ENCODE measurements at places on chromosomes 6 and 20. TPM values are rescaled to one million over a fixed set of nuclear protein-coding genes. Genes with fewer than 3 reads are reported as not detected.

The CST7 gene
- total RNA-seq, result 5.4 TPM

GRCh38 chr20:36275441-36276189 lies 30.5 kb upstream of the DLGAP4 start:
- DNase-seq, result no peak

DNA sequence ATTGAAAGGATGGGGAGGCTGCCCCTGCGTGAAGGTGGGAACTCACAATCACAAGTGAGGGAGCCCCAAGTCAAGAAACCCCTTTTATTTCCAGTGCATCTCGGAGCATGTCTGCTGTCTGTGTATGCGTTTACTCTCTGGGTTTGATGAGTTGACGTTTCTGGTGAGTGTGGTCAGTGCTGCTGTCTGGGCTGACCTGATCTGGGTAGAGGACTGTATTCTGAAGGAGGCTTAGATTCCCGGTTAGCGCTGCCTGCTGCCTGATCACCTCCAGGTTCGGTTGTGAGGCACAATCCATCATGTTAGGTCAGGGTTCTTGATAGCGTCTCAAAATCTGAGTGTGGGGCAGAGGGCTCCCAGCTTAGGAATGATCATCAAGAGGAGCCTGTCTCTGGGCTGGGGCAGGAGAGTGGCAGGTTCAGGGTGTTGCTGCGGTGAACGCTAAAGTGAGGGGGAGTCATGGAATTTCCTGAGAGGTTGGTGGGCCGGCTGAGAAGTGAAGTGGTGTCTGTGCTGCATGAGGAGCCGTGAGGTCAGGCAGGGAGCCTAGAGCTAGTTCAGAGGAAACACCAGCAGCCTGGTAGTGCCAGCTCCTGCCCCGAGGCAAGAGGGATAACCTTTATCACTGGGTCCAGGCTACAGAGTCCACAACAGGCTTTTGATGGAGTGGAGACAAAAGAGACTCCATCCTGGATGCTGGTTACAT lies 225.3 kb upstream of the CST7 start:
- no peak for DNase-seq

DNA sequence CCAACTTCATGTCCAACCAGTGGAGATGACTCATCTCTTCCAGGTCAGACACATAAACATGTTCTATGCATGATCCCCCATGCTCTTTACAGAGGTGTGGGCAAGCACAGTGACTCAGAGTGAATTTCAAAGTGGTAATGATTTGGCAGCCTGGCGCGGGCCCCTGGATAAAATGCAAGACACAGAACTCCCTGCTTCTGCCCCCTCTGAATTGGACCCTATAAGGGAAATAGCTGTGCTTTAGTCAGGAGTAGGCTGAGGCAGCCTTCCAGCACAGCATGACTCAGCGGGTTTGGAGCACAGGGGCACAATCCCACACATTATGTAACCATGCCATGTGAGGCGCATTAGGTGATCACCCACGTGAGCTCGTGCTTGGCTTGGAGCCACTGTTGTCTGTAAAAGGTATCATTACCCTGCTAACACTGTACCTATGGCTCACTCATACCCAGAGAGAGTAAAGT lies 127.4 kb downstream of the C6orf118 start:
- peak; percentile 62 for DNase-seq

Data from myocyte (in vitro differentiated cells).